ENCODE measurements at places on chromosomes 1 and 21.

DNA sequence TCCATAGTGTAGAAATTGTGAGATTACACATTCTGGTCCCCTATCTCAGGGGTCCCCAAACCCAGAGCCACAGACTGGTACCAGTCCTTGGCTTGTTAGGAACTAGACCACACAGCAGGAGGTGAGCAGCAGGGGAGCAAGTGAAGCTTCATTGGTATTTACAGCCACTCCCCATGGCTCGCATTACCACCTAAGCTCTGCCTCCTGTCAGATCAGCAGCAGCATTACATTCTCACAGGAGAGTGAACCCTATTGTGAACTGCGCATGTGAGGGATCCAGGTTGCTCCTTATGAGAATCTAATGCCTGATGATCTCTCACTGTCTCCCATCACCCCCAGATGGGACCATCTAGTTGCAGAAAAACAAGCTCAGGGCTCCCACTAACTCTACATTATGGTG is 229.7 kb upstream of the IRF2BP2 start:
- no peak for DNase-seq
- H3K4me3 ChIP-seq: no peak overlapping the region
- no peak overlapping the region for H3K27ac ChIP-seq
- no peaks in the 10 kb centered on the region for H3K4me1 ChIP-seq

- no peak for DNase-seq
- peak overlapping the region; percentile 56 for H3K27ac ChIP-seq
- H3K4me3 ChIP-seq: no peak overlapping the region
- H3K4me1 ChIP-seq: peaks cover 27% of the 10 kb centered on the region
- no peaks in the 10 kb centered on the region for H3K36me3 ChIP-seq
These were observed 13.4 kb downstream of the EPB41 start for GRCh38 chr1:28927648-28928313.

DNA sequence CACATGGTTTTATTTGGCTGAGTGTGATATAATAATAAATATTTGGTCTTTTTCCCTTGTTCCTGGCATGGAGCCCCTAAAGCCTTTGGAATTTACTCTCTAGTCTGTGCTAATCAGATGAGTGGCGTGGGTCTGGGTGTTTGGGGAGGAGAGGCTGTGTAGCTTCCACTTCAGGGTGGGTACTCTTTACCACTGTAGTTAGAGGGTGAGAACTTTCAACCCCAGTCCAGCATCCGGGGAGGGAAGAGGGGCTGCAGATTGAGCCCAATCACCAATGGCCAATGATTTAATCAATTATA is 20.0 kb downstream of the USP25 start:
- H3K27me3 ChIP-seq: no peaks in the 10 kb centered on the region
- H3K4me3 ChIP-seq: no peak overlapping the region
- no peak for DNase-seq
- no peaks in the 10 kb centered on the region for H3K4me1 ChIP-seq
- H3K27ac ChIP-seq: no peak overlapping the region

- H3K27ac ChIP-seq: no peak overlapping the region
- H3K4me1 ChIP-seq: no peaks in the 10 kb centered on the region
- no peak overlapping the region for H3K4me3 ChIP-seq
- H3K36me3 ChIP-seq: no peaks in the 10 kb centered on the region
These were observed 137.8 kb downstream of the GLIS1 start for GRCh38 chr1:53601031-53601745.

DNA sequence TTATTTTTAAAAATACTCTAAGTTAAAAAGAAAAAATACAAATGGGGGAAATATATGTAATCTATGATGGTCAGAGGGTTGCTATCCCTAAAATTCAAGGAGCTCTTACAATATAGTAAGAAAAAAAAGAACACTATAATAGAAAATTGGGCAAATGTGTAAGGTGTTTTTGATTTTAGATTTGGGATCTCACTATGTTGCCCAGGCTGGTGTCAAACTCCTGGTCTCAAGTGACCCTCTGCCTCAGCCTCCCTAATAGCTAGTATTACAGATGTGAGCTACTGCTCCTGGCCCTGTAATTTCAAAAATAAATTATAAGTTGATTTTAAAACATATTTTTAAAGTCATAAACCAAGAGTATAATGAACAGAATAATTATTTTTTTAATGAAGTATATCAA is 45.9 kb downstream of the CDC42BPA start:
- no peaks in the 10 kb centered on the region for H3K36me3 ChIP-seq
- DNase-seq: no peak
- no peak overlapping the region for H3K27ac ChIP-seq
- no peaks in the 10 kb centered on the region for H3K27me3 ChIP-seq
- peaks cover 29% of the 10 kb centered on the region for H3K4me1 ChIP-seq
- no peak overlapping the region for H3K4me3 ChIP-seq

DNA sequence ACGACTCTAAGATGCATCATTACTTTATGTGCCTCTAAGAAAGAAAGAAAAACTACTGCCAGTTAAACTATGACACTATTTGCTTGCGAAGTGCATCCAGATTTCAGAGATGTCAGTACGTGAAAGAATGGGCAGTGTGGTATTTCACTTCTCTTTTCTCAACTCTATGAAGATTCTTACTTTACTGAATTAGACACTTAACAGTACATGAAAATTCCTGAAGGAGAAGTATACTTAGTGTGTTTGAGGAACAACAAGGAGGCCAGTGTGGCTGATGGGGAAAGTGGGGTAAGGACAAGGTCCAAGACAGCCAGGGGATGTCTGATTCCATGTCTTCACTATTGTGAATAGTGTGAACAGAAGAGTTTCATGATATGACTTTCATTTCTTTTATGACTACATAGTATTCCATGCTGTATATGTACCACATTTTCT is 53.9 kb upstream of the HSD17B7 start:
- H3K4me3 ChIP-seq: no peak overlapping the region
- peaks cover 2% of the 10 kb centered on the region for H3K36me3 ChIP-seq
- no peaks in the 10 kb centered on the region for H3K4me1 ChIP-seq
- no peaks in the 10 kb centered on the region for H3K27me3 ChIP-seq
- no peak overlapping the region for H3K27ac ChIP-seq

DNA sequence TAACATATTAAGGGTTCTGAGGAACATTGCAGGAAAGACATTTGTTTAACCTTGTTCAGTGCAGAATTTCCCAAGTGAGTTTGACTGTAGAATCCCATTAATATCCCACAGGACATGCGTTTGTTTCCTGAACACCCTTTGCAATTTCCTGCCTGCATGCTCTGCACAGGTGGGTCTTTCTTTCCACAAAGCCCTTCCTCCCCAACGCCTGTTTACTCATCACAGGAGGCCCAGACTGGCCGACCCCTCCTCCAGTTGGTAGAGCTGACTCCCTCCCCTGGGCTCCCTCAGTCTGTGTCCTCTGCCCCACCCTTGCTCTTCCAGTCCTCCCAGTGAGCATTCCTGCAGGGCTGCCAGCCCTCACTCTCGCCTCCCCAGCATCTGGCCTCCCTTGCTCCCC is 47.5 kb upstream of the CTPS1 start:
- H3K4me3 ChIP-seq: no peak overlapping the region
- DNase-seq: peak; percentile 52
- no peaks in the 10 kb centered on the region for H3K27me3 ChIP-seq

GRCh38 chr1:91553177-91553591 is 52.5 kb downstream of the CDC7 start:
- no peak for DNase-seq
- H3K4me1 ChIP-seq: no peaks in the 10 kb centered on the region
- no peaks in the 10 kb centered on the region for H3K36me3 ChIP-seq
- H3K4me3 ChIP-seq: no peak overlapping the region

DNA sequence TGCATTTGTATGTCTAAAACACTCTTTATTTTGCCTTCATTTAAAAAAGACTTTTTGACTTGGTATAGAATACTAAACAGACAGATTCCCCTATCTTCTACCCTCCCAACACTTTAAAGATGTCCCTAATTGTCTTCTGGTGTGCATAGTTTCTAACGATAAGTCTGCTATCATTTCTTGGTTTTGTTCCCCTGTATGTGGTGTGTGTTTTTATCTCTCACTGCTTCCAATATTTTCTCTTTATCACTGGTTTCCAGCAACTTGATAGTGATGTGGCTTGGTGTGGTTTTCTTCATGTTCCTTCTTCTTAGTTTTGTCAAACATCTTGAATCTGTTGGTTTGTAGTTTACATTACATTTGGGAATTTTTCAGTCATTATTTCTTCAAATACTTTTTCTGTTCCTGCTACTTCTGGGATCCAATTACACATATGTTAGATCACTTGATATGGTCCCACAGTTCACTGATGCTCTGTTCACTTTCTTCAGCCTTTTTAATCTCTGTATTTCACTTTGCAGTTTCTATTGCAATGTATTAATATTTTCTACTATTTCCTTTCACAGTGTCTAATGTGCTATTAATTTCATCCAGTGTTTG is 23.2 kb downstream of the F5 start:
- H3K36me3 ChIP-seq: no peaks in the 10 kb centered on the region
- no peak overlapping the region for H3K4me3 ChIP-seq
- no peaks in the 10 kb centered on the region for H3K27me3 ChIP-seq
- no peaks in the 10 kb centered on the region for H3K4me1 ChIP-seq
- no peak for DNase-seq

DNA sequence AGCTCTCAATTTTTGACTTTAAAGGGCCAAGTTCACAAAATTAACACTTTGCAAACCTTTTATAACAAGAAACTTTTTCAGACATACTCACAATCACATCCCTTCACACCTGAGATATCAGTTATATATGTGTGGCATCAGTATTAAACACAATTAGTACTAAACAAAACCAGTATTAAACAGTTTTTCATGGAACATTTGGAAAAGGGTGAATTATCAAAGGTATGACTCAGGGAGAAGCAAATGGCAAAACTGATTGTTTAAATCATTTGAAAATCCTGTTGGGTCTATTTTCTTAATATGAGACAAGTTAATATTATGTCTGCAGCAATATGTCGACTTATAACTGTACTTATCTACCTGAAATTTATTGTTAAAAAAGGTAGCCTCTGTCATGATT is 587.3 kb downstream of the NEGR1 start:
- H3K4me3 ChIP-seq: no peak overlapping the region
- H3K4me1 ChIP-seq: no peaks in the 10 kb centered on the region
- no peaks in the 10 kb centered on the region for H3K36me3 ChIP-seq

DNA sequence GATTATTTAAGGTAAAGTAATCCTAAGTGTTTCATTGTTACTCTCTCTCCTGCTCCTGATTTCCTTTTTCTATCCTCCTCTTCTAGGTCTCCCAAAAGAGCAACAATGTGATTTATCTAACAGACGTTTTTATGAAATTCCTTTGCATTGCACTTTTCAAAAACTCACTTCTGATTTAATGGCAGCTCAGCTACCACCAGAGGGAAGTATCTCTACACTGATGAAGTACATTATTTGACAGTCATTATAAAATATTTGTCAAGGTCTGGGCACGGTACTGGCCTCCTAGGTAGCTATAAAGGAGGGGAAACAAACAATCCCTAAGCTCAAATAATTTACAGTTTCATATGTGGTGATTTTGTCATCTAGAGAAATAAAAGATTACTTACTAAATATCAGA is 15.6 kb downstream of the TMPRSS15 start:
- H3K36me3 ChIP-seq: no peaks in the 10 kb centered on the region
- DNase-seq: no peak
- no peaks in the 10 kb centered on the region for H3K4me1 ChIP-seq

GRCh38 chr1:119795261-119796200 is 15.7 kb downstream of the REG4 start:
- H3K27me3 ChIP-seq: no peaks in the 10 kb centered on the region
- DNase-seq: no peak
- H3K27ac ChIP-seq: peak overlapping the region; percentile 67
- no peak overlapping the region for H3K4me3 ChIP-seq
- peaks cover 28% of the 10 kb centered on the region for H3K4me1 ChIP-seq

DNA sequence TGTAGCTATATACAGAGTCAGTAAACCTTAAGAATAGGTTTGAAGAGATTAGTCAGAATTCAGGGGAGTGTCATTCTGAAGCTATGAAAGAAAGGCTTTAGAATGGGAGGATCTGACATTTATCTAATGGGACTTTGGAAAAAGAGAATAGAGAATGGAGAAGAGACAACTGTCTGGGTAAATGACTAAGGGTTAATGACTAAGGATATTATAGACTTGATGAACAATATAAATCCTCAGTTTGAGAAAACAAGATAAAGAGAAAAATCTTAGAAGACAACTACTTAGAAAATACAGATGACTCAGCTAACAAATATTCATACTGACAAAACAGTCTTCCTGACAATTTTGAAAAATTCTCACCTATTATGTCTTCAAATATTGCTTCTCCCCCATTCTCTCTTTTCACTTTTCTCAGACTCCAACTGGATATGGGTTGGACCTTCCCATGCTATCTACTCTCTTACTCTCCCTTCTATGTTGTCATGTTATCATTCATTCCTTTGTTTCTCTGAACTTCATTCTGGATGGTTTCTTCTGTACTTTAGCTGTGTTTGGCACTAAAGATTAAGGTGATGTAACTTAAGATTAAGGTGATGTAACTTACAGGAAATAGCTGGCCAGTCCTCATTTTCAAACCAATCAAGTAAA is 20.4 kb downstream of the SLC16A1 start:
- H3K4me1 ChIP-seq: no peaks in the 10 kb centered on the region
- H3K27me3 ChIP-seq: no peaks in the 10 kb centered on the region
- no peaks in the 10 kb centered on the region for H3K36me3 ChIP-seq
- H3K4me3 ChIP-seq: no peak overlapping the region

DNA sequence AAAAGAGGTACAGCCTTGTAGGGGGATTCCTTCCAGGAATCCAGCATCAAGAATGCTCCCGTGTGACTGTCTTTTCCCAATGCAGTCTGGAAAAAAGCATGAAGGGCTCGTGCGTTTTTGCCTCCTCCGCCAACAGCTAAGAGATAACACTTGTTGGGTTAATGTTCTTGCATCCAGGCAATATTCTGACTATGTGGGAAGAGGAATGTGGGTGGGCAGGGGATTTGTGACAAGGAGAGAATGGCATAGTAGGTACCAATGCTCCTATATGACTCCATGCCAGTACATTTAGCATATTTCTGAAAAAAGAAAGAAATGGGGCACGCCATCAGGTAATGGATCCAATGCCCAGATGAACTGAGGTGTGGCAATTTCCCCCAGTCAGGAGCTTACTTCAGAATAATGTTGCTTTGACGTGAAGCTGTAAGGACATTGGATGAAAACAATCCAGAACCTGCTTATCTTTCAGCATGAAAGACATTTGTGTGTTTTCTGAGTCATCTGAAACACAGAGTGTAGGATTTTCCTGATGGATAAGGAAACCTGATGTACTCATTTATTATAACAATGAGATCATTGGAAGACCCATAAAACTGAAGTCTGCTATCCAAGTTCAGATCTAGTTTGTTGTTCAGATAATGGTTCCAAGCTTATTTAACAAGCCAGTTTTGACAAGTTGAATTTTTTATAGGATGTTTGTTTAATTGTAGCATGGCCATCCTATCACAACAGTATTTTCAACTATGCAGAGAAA is 105.5 kb downstream of the LYPLAL1 start:
- no peak overlapping the region for H3K27ac ChIP-seq
- H3K36me3 ChIP-seq: no peaks in the 10 kb centered on the region
- H3K27me3 ChIP-seq: no peaks in the 10 kb centered on the region
- no peak for DNase-seq

- peaks cover 14% of the 10 kb centered on the region for H3K4me1 ChIP-seq
- H3K27me3 ChIP-seq: no peaks in the 10 kb centered on the region
- H3K36me3 ChIP-seq: peaks cover 20% of the 10 kb centered on the region
- peak; percentile 71 for DNase-seq
- H3K27ac ChIP-seq: peak overlapping the region; percentile 88
- H3K4me3 ChIP-seq: peak overlapping the region; percentile 96
These were observed 478 bp downstream of the MAD2L2 start for GRCh38 chr1:11680270-11681070.

- H3K4me1 ChIP-seq: no peaks in the 10 kb centered on the region
- H3K36me3 ChIP-seq: no peaks in the 10 kb centered on the region
- no peak for DNase-seq
- no peak overlapping the region for H3K27ac ChIP-seq
- no peak overlapping the region for H3K4me3 ChIP-seq
These were observed 346.7 kb upstream of the ADGRL4 start for GRCh38 chr1:79353224-79353623.
